Amygdala (tissue), 56 donors: ENCODE measurements at places on chromosomes 1 and 21.
A peak's percentile ranks its signal among the peaks of the same experiment; 100 is the strongest.

DNA sequence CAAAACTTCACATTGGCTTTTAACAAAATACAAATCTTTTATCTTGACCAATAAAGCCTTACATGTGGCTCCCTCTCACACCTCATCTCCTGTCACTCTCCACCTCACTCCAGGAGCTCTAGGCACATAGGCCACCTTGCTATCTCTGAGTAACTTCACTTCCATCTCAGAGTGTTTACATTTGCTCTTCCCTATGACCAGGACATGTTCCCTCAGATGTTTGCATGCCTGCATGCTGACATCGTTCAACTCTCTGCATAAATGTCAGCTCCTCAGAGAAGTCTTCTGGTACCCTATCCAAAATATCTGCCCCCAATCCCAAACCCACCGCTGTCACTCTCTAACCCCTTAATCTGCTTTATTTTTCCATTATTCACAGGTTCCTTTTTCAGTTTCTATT lies 110.9 kb downstream of the TOMM20 start:
- DNase-seq = no peak

DNA sequence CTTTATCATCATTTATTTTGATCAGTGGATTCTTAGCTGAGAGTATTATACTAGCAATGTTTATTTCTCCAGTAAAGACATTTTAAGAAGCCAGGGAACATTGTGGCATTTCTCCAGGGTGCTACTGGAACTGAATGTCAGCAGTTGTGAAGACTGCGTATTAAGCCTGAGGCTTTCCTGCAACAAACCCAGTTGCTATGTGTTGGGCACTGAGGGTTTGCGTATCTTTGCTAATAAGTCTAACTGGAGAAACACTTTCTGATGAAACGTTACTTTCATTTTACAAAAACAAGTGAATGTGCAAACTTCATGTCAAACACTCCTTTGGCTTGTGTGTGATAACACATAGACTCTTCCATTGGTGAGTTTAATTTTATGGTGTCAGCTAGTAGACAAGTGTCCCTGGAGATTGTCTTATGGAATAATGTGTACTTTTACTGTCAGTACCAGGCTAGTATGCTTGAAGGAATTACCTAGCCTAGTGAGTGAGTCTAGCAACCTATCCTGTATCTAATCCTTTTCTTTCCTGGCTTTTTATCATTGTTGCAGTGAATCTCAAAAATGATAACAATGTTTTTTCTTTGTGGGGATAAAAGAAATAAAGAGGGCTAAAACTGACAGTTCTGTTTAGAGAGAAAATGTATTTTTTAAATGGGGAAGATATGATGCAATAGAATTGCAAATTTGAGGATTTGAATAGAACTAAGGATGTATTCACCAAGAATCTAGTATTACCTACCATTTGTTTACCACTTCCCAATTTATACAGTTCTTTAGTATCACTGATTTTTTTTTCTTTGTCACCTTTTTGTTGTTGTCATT lies 70.1 kb downstream of the MTR start:
- no peak for DNase-seq

DNA sequence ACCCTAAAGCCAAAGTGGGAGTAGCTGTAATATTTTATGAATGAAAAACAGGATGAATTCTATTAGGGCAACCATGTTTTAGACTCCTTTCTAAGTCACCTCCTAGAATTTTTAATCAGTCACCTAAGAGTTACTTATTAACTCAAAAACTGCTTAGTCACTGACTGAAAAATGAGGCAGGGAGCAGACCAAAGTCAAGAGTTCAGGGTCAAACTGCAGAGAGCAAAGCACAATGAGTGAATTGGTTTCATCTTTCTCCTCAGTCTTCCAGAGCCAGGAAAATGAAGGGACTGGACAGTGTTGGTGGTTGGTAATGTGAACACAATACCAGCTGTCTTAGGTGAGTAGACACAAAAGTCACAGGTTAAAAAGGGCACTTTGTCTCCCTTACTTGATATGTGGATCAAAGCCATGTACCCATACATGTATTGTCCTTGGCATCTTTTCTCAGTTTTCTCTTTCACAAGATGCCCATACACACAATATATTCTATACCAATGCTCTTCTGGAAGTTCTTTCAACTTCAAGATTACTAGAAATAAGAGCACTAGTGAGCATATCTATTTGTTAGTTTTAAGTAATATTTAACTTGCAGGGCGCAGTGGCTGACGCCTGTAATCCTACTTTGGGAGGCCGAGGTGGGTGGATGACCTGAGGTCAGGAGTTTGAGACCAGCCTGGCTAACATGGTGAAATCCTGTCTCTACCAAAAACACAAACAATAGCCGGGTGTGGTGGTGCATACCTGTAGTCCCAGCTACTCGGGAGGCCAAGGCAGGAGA lies 42.2 kb downstream of the ATP1B1 start:
- DNase-seq = no peak

DNA sequence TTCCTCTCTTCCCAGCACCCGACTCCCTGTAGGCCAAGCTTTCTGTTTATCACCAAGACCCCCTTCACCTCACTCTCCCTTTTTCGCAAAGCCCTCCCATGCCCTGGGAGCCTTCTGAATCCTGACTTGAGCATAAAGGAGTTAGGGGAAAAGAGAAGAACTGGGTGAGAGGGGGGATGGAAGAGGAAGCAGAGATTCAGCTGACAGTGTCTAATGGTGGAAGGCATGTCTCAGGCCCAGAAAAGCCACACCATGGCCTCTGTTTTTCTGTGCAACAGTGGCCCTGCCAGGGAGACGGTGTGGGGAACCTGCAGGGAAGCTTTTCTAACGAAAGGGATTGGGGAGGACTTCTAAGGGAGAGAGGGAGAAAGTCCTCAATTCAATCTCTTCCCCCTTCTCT lies 32.9 kb upstream of the SLC30A1 start:
- DNase-seq = no peak

- no peak for DNase-seq
Observed at GRCh38 chr1:41994195-41994894, 75.6 kb upstream of the HIVEP3 start.

DNA sequence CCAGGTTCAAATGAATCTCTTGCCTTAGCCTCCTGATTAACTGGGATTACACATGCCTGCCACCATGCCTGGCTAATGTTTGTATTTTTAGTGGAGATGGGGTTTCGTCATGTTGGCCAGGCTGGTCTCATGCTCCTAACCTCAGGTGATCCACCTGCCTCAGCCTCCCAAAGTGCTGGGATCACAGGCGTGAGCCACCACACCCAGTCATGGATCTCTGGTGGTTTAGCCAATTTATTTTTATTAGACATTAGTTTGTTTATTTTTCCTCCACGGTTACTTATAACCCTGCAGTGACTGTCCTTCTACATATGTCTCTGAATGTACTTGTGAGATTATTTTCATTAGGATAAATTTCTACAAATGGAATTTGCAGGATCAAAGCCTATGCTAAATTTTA lies 5.3 kb downstream of the ITSN1 start:
- no peak for DNase-seq

- peak; percentile 57 for DNase-seq
Observed at GRCh38 chr1:17236779-17237560, 11.9 kb upstream of the PADI3 start.

- no peak for DNase-seq
Observed at GRCh38 chr21:45152265-45152746, 77.9 kb downstream of the ADARB1 start.

- no peak for DNase-seq
Observed at GRCh38 chr1:235632506-235633401, 16.8 kb downstream of the GNG4 start.

GRCh38 chr1:15803380-15803779 lies 4.1 kb downstream of the UQCRHL start:
- DNase-seq = no peak

- DNase-seq = no peak
Observed at GRCh38 chr1:163538667-163539066, 216.9 kb downstream of the NUF2 start.

DNA sequence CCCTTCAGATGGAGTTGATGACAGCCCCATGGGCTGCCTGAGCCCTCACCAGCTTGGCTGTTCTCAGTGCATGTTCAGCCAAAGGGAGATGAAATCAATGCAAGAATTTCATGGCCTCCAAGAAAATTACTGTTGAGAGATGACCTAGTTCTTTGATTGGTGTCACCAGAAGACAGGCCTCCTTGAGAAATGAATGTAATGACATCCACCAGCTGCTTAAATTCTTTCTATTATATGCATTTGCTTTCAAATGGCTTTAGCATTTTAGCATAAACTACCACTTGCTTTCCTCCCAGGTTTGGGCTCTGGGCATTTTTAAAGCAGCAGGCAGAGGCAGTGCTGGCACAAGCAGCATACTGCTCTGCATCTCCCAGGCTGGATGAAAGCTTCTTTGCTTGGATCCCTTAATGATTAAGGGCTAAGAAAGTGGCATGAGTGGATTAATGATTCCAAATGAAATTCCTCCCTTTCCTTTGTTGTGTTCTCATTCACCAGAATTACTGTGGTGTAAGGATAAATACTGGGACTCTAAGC lies 278.4 kb downstream of the ZNF326 start:
- no peak for DNase-seq

DNA sequence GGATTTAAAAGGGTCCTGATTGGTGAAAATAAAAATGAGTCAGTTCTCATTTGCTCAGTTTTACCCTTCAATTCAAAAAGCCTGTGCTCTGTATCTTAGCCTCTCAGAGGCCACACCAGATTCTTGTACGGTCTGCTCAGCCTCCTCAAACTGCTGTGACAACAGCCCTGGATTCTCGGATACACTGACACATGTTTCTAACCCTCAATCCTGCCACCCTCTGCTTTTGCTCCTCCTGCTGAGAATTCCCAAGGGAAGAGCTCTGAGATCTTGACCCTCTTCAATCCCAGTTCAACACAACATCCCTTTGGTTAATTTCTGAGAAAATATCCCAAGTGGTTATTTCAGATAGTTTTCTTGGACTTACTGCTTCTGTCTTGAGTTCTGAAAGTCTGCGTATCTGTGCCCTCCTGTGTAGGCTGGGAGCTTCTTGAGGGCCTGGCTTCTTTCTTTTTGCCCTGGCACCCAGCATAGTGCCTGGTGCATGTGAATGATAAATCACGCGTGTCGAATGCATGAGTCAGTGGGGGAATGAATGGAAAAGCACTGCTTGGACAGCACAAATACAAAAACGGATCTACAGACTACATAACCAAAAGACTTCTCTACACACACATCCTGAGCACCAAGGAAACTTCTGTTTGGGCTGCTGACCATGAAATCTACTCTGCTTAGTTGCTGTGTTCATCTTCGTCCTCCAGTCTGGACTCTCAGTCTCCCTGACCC lies 24.5 kb downstream of the IRF2BP2 start:
- DNase-seq = no peak

DNA sequence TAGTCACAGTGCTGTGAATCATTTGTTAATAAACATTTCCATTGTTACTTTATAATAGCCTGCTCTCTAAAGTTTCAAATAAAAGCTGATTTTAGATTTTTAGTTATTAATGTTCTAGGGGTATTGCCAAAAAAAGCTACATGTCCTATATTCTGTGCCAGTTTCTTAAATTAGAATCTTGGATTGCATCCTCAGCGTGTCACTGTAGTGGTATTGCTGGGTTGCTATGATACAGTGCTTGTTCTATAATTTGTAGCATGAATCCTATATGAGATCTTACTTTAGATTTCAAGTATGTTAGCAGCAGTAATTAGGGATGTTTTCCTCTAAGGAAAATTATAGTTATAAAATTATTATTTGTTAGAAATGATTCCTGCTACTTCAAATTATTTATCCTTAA lies 16.4 kb downstream of the PPP2R5A start:
- DNase-seq = no peak

- no peak for DNase-seq
Observed at GRCh38 chr1:87052961-87053360, 138.5 kb downstream of the HS2ST1 start.

DNA sequence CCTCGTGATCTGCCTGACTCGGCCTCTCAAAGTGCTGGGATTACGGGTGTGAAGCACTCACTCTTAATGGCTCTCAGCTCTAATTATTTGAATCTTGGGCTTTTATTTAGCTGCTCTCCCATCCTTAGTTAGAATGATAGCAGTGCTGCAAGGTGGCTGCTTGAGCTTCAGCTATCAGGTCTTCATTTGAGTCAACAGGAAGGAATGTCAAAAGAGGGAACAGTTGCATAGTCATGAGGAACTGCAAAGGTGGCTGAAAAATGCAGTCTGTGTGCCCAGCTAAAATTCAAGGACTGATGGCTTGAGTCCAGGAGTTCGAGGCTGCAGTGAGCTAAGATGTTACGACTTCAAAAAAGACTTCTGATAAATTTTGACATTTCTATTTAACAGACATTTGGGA lies 55.6 kb downstream of the UCK2 start:
- DNase-seq = no peak

- no peak for DNase-seq
Observed at GRCh38 chr1:227403535-227403934, 85.2 kb upstream of the CDC42BPA start.

GRCh38 chr1:15275921-15276683 lies 29.1 kb downstream of the FHAD1 start:
- no peak for DNase-seq

DNA sequence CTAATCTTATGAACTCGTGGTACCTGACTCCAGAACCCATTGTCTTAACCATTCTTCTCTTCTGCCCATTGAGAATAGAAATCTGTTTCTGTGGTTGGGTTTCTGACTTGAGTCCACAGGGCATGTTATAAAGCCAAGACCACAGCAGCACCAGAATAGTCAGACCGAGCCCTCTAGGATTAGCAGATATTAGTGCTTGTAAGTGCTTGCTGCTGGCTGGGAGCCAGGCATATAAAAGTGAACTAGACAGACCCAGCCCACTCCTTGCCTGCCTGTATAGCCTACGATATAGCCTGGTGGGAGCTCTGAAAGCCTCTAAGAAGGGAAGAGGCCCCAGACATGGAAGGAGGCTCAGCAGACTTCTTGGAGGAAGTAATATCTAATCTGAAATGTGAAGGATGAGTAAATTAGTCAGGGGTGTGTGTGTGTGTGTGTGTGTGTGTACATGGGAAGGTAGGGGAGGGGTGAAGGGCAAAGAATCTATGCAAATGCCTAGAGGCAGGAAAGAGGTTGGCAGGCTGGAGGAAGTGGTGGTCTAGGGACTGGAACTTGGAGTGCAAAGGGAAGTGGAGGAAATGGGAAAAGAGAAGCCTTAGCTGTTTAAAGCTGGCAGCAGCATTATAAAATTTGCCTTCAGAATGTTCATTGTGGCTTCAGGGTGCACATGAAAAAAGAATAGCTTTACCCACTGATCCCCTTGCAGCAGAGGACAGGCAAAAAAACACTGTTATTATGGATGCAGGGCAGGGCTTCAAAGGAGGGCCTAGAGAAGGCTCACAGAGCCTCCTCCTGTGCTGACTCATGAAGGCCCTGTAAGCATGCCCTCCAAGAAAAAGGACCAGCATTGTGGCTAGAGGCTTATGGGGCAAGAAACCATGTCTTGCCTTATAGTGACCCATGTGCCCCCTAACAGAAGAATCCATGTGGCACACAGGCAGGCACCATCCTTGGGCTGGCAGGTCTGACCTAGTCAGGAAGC lies 169.2 kb downstream of the LMX1A start:
- no peak for DNase-seq
